H4 (cell line): ENCODE measurements at places on chromosomes 13 and 19. TPM values are rescaled to one million over a fixed set of nuclear protein-coding genes. Genes with fewer than 3 reads are reported as not detected.

DNA sequence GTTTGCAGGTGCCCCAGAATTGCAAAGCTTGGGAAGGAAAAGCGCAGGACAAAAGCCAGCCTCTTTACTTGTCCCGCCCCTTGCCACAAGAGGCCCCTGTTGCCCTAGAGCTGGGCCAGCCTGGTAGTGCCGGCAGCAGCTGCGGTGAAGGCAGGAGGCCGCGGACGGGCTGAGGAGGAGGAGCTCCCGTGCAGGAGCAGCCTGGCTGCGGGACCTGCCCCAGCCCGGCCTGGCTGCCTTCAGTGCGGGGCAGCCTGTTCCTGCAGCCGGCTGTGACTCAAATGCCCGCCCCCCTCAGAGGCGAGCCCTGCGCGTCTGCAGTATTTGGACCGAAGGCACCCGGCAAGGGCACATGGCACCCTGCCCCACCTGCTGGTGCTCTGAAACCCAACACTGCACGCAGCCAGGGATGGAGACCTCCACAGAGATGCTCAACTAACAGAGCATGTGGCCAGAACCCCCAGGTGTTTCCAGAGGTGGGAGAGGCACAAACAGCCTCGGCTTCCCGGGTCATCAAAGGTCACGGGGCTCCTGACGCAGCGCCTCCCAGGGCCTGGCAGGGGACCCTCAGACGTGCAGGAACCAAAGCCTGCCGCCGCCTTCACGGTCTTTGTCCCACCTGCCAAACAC lies 29.7 kb downstream of the NAXD start:
- DNase-seq: peak; percentile 14

DNA sequence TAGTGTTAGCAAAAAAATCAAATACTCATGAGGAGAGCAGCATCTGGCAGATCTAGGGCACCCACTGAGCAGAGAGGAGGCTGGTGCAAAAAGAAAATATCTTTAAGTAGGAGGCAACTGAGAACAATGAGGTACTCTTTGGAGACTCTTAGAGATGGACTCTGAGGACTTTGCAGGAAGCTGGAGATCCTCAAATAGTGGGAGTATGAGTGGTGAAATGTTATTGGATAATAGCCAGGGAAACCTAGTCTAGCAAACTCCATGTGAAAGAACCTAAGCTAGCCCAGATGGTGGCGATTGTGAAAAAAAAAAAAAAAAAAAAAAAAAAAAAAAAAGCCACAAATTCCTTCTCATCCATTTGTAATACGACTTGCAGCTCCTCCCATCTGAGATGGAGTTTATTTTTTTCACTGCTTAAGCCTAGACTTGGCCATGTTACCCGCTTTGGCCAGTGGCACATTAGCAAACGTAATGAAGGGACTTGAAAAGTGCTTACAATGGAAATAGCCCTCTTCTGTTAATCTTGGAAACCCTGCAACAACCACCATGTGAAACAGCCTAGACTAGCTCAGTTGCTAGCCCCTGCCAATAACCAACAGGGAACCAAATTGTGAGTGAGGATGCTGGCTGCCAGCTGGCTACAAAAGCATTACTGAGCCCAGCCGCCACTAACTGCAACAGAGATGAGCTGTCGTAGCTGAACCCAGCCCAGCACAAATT lies 476.2 kb downstream of the KLF12 start:
- DNase-seq: no peak

- DNase-seq: no peak
Observed at GRCh38 chr19:36115453-36116343, at the start of gene TBCB. TSS of gene TBCB (plus strand) at chr19:36115468. CDS start at chr19:36115561, 93 bp downstream.

The GRIK5 gene
- total RNA-seq: 0.12 TPM in 1 of 2 replicates, not detected in the other

DNA sequence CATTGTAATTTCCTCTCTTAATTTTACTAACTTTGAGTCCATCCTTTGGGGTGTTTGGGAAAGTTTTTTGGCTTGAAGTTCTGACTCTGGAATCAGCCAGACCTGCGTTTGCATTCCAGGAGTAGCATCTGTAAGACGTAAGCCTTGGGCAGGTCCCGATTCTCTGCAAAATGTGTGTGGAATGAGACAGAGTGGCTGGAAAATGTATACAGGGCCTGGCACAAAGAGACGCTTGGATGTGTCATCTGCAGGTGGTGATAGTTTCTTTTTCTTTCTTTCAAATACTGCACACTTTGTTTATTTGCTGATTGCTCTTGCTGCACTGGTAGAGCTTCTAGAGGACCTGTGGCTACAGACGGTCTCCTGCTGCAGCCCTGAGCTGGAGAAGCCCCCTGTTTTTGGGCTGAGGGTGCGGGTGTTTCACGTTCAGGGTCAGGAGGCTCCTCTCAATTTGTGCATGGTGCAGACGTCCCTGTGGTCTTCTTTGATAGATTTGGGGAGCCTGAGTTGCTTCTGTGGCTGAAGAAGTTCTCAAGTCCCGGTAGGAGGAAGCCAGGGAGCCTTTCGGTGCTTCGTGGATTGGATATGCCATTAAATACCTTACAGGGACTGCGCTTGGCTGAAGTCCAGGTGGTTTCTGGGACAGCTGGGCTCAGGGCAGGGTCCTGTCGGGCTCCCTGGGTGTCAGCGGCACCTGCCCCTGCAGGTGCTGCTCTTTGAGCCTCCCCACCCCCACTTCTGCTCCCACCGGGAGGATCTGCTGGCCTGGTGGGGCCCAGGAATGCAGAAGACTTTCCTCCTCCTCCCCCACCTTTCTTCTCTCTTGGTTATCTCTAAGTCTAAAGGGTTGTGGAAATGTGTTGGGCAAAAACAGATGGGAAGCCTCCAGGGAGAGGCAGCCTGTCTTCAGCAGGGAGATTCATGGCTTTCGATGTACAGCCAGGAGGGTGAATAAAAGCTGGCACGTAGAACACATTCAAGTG lies 44.0 kb upstream of the GAS6 start:
- DNase-seq: peak; percentile 17

The ZNF573 gene
- 3.3 and 5.7 TPM in 2 replicates for total RNA-seq

GRCh38 chr13:38415233-38415632 lies 65.6 kb downstream of the UFM1 start:
- no peak for DNase-seq

DNA sequence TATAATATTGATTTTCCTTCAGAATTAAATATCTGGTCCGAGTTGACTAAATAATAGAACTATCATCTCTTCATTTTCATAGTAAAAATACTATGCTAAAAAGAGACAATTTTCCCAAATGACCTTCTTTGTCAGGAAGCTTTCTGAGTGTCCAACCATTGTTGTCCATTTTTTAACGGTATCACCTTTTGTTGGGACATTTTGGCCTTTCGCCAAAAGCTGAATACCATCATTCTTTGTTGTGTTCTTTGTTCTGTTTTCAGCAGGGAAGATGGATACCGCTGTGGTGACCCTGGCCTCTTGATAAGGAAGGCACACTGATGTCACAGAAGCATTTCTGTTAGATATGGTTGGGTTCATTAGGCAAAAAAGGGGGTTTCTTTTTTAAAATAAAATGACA lies 654.4 kb upstream of the GPC6 start:
- DNase-seq: no peak

DNA sequence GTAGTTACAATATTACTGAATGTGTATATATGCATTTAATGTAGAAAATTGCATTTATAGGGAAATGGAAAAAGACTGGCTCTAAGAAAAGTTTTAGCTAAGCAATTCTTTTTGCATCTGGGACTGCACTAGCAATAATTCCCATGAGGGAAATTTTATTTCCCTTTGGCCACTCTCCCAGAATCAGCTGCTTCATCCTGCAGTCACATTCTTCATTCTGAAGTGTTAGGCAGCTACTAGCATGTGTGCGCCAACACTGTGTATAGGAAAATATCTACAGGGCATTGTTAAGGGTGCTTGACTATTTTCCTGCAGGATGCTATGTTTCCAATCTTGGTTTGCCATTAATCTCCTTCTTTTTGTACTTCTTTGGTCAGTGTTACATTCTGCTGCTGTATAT lies 312.8 kb upstream of the PCDH20 start:
- no peak for DNase-seq

DNA sequence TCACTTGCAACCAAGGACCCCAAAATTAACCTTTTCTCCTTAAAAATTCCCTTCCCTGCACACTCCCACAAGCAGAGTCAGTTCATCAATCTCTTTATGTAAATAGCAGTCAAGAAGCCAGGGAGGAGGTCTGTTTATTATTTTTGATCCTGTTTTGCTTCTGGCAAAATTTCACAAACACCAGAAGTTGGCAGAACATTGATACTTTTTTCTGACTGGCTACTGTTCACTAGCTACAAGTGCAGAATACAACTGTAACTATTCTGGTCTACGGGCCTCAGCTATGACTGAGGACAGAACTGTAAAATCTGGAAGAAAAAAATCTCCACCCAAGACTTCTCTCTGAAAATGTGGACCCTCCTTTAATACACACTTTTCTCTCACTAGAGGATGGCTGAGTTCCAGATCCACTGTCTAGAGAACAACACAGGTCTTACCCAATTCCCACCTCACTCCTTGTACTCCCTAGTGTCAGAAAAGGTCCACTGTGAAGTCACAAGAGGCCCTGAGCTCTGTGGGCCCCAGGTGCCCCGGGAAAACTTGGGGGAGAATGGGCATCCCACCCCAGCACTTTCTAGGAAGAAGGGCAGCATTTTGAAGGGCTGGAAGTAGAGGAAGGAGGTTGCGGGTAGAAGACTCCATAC lies 14.5 kb downstream of the STARD13 start:
- no peak for DNase-seq

DNA sequence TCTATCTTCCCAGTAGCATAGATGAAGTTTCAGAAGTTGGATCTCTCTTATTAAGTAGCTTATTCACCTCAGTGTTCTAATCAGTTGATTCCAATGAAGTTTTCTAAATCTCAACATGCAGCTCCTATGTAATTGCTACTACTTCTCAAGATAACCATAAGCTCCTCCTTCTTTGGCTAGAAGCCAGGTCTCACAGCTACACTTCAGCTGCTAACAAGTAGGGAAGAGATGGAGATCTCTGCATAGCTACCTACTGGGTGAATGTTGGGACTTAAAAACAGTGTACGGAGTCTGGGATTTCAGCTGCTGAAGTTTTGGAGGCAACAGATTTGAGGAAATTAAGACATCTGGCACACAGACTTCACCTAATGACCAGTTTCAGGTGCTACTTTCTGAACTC lies 661.0 kb downstream of the SLITRK1 start:
- peak; percentile 29 for DNase-seq

The SERP2 gene
- not detected in 2 replicates for total RNA-seq

DNA sequence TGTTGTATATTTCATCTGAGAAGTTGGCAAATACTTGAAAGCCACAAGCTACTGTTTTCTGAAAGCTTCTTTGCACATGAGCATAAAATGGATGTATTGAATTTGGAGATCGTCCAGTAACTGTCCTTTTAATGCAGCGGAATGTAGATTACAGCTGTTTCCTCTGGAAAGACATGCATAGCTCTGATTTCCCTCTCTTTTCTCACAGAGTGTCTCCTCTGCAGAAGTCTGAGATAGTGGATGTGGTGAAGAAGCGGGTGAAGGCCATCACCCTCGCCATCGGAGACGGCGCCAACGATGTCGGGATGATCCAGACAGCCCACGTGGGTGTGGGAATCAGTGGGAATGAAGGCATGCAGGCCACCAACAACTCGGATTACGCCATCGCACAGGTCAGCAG lies 283.0 kb downstream of the SHISA2 start:
- DNase-seq: no peak

DNA sequence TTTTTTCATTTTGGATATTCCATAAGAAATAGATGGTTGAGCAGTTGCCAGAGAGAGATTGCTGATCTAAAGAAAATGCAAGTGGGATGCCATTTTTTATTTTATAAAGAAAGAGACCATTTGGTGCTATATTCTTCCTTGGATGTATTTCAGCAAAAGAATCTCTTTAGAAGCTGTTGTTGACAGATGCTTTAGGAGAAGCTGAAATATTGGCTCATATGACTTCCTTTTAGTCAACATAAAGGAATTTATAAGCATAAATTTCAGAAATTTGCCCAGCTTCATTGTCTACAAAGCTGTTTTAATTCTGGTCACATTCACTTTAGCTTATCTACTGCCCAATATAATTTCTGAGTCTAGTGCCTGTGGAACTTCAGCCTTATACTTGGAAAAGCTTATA lies 36.9 kb downstream of the POLR1D start:
- DNase-seq: no peak
